Transverse colon (tissue), 4 donors: ENCODE measurements at places on chromosomes 11 and 22. TPM values are rescaled to one million over a fixed set of nuclear protein-coding genes. Genes with fewer than 3 reads are reported as not detected.

The POU2AF2 gene
- 1.9 TPM for total RNA-seq

The PANX3 gene
- total RNA-seq, result not detected

GRCh38 chr11:113377681-113378412 is 9.7 kb upstream of the ANKK1 start:
- no peaks in the 10 kb centered on the region for H3K4me1 ChIP-seq
- no peaks in the 10 kb centered on the region for H3K36me3 ChIP-seq
- no peak for DNase-seq
- H3K27me3 ChIP-seq, result no peaks in the 10 kb centered on the region
- H3K4me3 ChIP-seq, result no peak overlapping the region

DNA sequence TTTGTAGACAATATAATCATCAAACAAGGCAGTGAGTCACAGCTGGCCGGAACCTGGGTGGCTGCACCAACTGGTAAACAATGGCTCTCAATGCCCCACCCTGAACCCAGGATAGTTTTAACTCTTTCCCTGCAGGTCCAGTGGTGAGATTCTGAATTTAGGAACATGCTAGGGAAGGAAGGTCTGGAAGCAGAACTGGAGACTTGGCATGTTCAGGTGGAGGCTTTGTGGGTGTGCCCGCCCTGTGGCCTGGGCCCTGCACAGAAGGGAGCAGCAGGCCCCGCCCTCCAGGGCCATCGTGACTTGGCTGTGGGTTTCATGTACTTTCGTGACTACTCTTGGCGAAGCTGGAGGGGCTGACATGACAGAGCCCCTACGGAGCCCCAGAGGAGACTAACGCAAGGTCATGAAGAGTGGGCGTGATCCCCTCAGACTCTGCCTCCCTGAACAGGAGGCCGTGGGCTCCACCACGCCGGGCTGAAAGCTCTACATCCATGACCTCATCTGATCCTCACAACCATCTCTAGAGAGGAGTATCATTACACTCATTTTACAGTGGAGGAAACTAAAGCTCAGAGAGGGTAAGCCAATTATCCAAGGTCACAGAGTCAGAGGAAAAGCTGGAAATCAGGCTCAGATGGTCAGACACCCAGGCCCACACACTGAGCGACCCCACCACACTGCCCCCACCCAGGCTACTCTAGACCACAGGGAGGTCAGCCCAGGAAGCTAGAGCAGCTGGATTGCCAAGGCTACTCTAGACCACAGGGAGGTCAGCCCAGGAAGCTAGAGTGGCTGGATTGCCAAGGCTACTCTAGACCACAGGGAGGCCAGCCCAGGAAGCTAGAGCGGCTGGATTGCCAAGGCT is 27.3 kb downstream of the MAFF start:
- H3K27ac ChIP-seq, result peak overlapping the region; percentile 86
- peak; percentile 79 for DNase-seq
- H3K4me1 ChIP-seq, result peaks cover 14% of the 10 kb centered on the region
- H3K27me3 ChIP-seq, result no peaks in the 10 kb centered on the region
- H3K4me3 ChIP-seq, result no peak overlapping the region

DNA sequence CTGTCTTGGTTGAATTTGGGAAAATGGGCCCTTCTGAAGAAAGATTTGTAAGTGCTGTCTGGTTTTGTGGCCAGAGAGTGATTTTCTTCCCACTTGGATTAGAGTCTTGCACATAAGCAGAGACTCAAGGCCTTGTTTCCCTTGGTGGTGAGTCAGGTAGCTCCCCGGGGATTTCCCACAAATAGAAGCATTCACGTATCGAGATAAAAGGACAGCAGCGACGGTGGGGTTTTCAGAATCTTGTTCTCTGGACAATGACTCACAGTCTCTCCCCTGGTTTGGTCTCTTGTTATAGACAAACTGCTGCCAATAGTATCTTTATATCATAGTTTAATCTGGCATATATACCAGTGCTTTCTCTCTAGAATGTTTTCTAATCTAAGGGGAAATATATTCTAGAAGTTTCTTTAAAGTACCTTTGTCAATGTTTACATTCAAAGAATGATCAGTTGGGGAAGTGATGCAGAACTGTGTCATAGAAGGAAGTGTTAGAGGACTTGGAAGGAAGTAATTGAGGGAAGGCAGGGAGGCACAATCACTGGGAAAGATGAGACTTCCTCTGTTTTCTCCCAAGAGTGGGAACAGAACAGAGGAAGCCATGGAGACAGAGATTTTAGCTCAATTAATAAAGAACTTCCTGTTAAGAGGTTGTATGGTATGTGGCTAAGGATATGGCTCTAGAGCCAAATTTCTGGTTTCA is 18.1 kb downstream of the POLA2 start:
- H3K27me3 ChIP-seq, result no peaks in the 10 kb centered on the region
- no peaks in the 10 kb centered on the region for H3K36me3 ChIP-seq
- H3K4me3 ChIP-seq, result no peak overlapping the region
- peaks cover 16% of the 10 kb centered on the region for H3K4me1 ChIP-seq
- peak overlapping the region; percentile 40 for H3K27ac ChIP-seq
